ENCODE measurements at places on chromosomes 2 and 18.

DNA sequence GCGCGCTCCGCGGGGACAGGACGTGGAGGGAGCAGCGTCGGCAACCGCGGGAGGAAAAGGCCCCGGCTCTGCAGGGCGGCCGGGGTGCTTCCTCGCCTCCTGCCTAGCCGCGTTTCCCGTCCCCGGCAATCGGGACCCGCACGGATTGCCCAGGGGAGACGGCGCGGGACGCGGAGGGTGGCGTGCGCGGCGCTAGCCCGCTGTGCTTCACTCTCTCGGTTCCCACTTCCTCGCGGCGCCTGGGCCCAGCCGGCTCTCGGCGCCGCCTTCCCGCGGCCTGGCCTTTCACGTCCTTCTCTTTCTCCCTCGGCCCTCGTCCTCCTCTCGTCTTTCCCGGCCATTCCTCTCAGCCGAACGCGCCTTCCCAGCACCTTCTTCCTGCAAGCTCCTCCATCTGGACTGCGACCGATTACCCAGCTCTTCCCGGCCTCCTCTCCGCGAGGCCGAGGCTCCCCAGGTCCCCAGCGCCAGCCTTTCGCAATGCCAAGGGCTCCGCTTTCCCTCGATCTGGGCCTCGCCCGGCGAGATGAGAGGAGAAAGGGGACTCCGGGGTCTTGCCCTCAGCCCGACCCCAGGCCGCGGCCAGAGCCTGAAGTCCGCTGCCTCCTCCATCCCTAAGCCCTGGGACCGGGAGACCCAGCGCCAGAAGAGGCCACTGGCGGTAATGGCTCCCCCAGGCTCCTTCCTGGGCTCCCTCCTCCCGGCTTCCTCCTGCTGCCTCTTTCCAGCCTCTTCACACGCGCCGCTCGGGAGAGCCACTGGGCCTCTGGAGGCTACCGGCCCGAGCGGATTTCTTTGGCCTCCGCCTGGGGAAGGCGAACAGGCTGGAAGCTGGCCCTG, 34.3 kb upstream of the ATP6V1B1 start:
- DNase-seq: no peak

GRCh38 chr2:95274291-95275150, at the start of gene PROM2:
PROM2 (plus strand) TSS chr2:95274449; CDS start chr2:95274586, 137 bp downstream.
- no peak for DNase-seq

DNA sequence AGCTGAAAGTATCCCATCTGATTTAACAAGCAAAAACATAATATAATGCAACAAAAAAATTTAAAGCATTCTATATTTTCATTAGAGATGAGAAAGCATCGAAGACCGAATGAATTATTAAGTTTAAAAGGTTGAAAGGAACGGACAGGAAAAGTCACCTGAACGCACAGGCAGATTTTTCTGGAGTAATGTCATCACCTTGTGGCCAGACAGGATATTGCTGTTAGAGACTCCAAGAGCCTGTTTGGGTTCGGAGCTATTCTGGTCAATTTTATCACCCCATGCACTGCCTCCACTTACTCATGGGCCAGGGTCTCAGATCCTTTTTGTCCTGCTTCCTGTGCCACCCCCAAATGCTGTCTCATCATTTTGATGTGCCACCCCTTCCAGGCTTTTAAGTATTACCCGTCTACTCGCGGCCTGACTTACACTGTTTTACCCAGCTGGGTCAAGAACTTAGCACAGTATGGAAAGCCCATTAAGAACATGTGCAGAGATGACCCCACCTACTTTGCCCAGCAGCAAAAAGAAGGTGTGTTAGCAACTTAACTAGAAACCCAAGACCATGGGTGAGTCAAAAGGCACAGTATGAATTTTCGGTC, 27.3 kb downstream of the GKN2 start:
- DNase-seq: peak; percentile 8

GRCh38 chr18:6994771-6995430, 122.7 kb downstream of the LAMA1 start:
- no peak for DNase-seq

- DNase-seq: no peak
Observed at GRCh38 chr2:201536754-201537153, 85.2 kb downstream of the STRADB start.

DNA sequence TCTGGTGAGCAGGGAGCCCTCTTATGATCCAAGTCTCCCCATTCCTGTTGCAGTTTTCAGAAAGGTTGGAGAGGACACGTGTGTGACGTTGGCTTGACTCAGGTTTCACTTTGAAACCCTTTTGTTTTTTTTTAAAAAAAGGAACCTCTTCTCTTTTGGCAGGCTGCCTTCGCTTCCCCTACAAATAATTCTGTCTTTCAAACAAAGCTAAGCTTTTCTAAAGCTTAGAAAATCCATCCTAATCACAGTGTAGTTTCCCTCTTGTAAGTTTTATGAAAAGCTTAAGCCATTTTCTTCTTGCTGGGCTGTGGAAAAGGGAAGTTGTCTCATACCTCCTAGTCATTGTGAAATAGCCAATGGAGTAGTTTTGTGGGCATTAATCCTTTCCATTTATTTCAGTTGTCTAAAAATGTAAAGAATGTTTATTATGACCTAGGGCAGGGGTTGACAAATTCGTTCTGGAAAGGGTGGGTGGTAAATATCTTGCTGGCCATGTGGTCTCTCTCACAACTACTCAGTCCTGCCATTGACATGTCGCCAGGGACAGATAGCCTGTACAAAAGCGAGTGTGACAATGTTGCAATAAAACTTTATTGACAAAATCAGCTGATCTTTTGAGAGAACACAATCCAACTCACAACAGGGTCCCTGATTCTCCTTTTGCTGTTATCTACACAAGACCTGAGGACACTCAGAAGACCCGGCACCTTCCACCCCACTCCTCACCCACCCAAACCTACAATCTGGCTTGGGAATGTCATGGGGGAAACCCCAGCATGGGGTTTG, 878.8 kb downstream of the RNF144A start:
- no peak for DNase-seq

GRCh38 chr2:170030040-170030439, 147.9 kb upstream of the MYO3B start:
- no peak for DNase-seq

DNA sequence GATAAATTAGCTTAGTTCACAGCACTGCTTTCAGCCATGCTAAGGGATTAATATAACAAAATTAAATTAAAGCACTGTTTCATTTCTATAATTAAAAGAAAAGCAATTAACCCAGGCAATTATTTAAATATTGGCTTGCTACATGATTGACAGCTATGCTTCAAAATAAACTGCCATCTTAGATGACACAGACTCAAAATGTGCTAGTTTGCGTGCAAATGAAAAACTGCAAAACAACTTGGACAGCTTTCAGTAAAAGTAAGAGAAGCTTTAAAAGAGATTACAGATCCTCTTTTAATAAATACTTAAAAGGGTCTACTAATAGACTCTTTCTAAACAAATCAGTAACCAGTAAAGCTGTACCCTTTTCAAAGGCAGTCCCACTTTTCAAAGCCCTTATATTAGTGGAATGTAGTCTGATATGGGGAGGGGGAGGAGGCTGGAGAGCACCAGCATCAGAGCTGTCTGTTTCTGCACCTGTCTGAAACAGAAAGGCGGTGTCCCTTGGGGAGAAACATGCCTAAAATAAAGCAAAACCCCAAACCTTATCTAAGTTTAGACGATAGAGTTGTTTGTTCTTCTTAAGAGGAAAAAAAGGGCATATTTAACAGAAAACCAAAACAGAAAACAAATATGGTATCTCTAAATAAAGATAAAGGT, 20.8 kb downstream of the EIF2AK3 start:
- no peak for DNase-seq

GRCh38 chr2:136765256-136766072, at the start of gene THSD7B:
THSD7B (plus strand) TSS chr2:136765545; CDS start chr2:136882179, 116,634 bp downstream.
- DNase-seq: no peak

Measured in NCI-H748 treated with DMSO at 0.1 percent for 48 hours (cell line).